ENCODE measurements at places on chromosomes 3 and 15.
A peak's percentile ranks its signal among the peaks of the same experiment; 100 is the strongest.

DNA sequence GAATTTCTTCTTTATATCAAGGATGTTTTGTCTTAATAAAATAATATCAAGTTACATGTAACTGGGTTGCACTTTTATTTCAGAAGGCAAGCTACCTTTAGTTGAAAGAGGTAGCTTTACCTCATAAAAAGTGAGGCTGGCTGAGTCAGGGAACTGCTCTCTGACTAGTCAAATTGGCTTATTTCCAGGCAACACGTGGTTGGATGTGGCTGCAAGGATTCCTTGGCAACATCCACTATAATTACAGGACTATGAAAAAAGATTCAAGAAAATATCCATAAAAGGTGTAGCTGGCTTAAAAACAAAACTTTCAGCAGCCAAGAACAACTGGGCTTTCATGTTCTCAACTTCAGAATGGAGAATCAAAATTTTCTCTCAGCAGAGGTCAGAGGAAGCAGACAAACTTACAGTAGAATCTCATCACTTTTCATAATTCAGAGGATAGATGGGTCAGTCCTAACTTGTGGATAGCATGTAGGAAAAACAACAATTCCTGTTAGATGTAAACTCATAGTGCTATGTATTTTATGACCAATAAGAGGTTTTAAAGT, 779.1 kb downstream of the MECOM start:
- DNase-seq = no peak

- peak; percentile 43 for DNase-seq
These were observed 29.7 kb upstream of the SPATA12 start for GRCh38 chr3:57030721-57031120.

GRCh38 chr15:37138591-37139215, 38.4 kb upstream of the MEIS2 start:
- DNase-seq = peak; percentile 67

GRCh38 chr3:97816811-97817210, 5.0 kb upstream of the CRYBG3 start:
- DNase-seq = no peak

DNA sequence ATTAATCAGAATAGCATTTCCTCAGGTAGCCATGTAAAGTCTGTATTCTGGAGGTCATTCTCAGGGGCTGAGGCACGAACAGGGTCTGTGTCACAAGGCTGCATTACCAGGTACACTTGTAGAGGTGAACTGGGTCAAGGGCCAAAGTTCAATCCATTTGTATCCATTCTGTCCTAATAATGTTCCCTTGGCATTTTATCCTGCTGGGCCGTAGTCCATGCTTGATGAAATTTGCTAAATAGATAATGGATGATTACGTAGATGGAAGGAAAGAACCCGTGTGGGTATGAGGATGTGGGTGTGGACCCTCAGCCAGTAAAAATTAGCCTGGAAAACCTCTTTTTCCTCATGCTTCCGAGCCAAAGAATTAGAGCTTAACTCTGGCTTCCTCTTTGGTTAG, 785.9 kb downstream of the GRM7 start:
- DNase-seq = no peak

DNA sequence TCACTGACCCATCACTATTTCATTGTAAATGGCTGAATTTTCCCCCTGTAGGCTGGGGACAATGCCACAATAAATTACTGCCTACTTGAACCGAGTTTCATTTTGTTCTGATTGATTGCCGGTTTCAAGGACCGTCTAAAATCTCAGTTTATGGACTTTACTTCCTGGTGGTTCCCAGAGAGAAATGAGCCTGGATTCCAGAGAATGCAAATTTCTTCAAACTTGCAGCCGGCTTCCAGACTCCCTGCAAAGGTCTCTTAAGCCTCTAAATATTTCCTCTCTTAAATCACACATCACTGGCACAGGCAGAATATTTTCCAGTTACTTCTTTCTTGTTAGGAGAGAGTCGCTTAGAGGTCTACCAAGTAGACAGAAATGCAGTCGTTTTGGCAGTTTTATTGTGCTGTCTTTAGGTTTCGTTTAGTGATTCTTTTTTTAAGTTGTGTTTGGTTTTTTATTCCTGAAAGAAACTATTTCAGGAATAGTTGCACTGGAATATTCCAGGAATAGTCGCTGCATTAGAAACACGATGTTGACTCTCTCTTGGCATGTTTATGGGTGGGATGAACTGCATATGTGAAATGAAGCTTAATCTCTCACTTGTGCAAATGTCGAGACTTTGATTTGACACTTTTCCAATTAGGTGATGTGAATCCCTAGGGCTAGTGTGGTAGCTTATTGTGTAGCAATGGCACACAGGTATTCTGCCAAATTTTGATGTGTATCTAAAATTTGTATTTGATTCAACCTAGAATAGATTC, 284.1 kb upstream of the NR2E3 start:
- DNase-seq = no peak
